ENCODE measurements at places on chromosomes 4 and X. TPM values are rescaled to one million over a fixed set of nuclear protein-coding genes. Genes with fewer than 3 reads are reported as not detected.

DNA sequence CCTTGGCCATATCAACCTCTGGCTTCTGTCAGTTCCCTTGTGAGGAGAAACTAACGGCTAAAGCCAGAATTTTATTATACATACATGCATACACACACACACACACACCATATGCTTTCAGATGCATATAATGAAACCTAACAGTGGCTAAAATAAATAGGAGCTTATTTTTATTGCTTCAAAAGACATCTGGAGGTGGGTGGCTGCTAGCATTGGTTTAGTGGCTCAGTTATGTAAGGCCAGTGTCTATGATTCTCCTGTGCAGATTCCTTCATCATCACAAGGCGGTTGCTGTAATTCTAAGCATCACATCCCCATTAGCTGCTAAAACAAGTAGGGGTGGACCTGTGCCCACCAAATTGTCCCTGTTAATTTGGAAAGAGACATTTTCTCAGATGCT lies 110.8 kb downstream of the MAPK10 start:
- no peak for DNase-seq

GRCh38 chr4:16122308-16122711 lies 38.5 kb upstream of the PROM1 start:
- DNase-seq, result no peak

- DNase-seq, result no peak
These were observed 25.9 kb downstream of the ZNF721 start for GRCh38 chr4:472881-473569.

- no peak for DNase-seq
These were observed 300.9 kb upstream of the TACR3 start for GRCh38 chr4:104020641-104021040.

DNA sequence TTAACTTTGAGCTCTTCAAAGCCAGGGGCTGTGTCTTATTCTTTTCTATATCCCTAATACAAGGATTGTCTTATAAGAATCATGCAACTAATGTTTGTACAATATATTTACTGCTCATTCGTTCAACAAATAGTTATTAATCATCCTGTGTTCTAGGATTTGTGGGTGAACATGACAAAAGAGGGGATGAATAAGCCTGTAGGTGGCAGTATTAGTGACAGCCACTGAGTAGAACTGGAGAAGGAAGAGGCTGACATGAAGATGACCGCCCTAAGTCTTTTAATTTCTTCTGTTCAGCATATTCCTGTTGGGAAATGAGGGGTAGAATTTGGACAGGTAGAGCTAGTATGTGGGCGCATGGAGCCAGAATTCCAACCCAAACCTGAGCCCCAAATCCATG lies 11.9 kb upstream of the LINC00632 start:
- DNase-seq, result no peak

GRCh38 chr4:3679071-3679825 lies 86.9 kb upstream of the ADRA2C start:
- no peak for DNase-seq

GRCh38 chr4:11732155-11732554 lies 303.5 kb upstream of the HS3ST1 start:
- DNase-seq, result no peak

- DNase-seq, result no peak
These were observed 2.8 kb upstream of the AMTN start for GRCh38 chr4:70515367-70516250.

GRCh38 chr4:156560701-156561100 lies 410.9 kb downstream of the PDGFC start:
- DNase-seq, result no peak

DNA sequence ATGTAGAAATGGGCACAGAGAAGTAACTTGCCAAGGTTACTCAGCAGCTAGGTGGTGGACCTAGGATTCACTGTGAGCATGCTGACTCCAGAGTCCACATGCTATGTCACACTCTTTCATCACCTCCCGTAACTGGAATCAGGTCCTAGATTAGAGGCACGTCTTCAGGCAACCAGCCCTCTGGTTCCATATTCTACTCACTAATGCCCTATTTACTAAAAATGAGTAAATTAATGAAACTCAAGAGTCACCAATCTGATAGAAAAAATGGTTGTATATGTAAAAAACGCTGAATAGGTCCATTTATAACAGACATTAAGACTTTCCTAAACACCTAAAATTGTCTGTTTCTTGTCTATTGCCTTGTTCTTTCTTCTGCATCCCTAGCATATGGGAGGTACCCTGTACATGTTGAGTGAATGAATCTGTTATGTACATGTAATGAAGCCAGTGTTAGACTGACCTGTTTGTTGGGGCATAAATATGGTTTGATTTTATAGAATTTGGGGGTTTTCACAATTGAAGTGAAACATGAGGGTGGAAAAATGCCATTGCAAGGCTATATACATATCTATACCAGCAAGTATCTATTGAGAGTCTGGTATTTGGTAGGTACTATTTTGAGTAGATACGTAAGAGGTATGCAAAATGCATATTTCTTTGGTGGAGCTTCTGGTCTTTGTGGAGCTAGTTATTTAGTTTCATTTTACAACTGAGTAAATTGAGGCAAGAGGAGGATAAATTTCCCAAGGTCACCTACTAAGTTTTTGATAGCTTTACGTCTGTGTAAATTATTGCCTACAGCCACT lies 7.5 kb upstream of the RUFY3 start:
- DNase-seq, result no peak

- no peak for DNase-seq
These were observed 75.6 kb downstream of the COX18 start for GRCh38 chr4:72993876-72994275.

- no peak for DNase-seq
These were observed 12.7 kb downstream of the G3BP2 start for GRCh38 chr4:75660491-75660890.

DNA sequence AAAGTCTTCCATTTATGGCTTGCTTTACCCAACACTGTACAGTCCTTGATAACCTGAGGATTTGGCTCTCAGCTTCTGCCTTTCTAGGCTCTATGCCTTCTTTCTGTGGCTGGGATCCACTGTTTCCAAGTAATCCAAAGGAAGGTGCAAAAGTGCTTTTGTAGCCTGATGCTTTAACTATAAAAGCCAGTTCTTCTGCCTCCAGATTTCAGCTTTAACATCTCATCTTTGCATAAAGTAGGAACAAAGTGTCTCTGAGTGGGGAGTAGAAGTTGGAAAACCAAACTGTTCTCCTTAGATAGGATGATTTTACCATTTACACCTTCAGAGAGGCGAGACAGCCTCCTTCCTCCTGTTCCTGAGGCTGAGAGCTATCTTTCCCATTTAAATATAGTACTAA lies 11.1 kb upstream of the SEC24D start:
- no peak for DNase-seq

DNA sequence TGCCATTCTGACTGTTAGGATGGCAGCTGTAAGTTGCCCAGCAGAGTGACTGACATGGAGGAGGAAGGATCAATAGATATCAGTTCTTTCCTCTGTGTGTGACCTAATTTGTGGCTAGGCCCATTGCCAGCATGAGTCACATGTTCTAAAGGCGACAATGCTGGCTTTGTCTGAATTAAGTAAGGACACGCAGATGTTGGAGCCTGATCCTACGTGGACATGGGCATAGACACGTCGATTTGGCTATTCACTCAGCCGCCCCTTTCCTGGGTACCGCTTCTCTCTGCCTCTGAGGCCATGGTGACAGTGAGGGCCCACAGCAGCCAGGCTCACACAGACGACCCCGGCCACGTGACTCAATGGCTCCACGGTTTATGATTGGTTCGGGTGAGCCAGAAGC lies 16.3 kb downstream of the PROM1 start:
- no peak for DNase-seq

DNA sequence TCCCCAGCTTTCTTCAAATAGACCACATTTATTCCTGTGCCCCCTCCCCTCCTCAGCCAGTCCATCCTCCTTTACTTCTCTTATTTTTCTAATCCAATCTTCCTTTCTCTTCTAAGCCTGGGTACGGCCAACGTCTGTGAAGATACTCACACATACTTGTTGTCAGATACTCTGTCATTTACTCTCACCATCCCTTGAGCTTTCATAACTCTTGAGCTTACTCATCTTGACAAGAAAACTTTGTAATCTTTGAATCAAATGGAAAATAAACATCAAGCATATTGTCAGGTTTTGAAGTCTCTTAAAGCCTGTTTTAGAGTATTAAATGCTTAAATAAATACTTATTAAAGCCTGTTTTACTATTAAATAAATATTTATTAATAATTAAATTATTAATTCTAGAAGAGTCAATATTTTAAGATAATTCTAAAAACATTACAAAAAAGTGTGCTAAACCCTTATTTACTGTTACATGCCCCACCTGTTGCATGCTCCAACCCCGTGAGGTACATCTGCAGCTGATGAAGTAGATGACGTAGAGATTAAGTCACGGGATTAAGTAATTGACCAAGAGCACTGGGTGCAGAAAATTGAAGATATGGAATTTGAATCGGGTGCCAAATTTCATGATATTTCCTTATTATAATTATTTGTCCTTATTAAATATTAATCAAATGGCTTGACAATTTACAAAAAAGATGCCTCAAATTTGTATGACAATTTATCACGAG lies 1.5 kb upstream of the TRIML2 start:
- DNase-seq, result no peak

DNA sequence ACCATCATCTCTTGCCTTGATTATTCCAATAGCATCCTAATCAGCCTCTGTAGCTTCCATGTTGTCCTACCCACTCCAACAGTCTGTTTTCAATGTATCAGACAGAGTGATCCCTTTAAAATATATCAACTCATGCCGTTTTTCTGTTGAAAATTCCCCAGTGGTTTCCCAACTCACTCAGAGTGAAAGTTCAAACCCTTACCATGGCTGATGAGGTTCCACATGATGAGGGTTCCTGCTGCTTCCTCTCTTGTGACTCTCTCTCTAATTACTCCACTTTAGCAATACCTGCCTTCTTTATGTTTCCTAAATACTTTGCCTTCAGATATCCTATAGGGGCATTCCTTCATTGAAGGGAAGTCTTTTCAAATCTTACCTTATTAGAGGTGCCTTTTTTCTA lies 334.7 kb downstream of the PPP1R2C start:
- DNase-seq, result peak; percentile 8

- DNase-seq, result no peak
These were observed 607.9 kb downstream of the GLUD2 start for GRCh38 chrX:121655276-121655675.

DNA sequence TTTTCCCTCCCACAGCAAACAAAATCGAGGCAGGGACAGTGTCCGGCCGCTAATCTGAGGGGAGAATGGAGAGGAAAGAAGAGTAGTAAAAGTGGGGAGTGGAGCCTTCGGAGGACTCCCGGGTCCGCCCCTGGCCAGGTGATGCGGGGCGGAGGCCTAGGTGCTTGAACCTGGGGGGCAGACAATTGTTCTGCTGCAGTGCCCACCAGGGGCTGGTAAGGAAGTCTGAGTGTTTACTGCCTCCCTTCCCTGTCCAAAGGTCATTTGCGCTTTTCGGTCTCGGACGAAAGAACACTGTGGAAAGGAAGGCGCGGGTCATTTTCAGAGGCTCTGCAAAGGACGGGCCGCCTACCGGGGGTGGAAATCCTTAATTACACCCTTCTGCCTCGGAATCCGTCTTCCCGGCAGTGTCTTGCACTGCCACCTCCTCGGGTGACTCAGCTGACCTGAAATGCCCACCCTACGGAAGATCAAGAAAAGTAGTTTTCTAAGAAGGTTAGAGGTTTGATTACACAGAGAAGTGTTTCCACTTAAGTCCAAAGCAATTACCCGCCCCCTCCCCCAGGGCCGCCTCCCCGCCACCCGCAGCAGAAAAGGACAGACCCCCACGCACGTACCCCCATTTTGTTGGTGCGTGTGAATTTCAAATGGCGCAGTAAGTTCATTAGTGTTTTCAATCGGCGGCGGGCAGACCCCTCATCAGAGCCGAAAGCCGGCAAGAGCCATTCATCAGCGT lies 99.9 kb upstream of the TENM3 start:
- DNase-seq, result no peak

DDIT4L gene
- 0.08 TPM for total RNA-seq

TMEM154 gene
- total RNA-seq, result 42.3 TPM

FATE1 gene
- total RNA-seq, result not detected

LRCH2 gene
- 0.03 TPM for total RNA-seq

WDR17 gene
- 2.0 TPM for total RNA-seq

ELMOD2 gene
- total RNA-seq, result 14.4 TPM

MAGEE1 gene
- 4.4 TPM for total RNA-seq

GPR78 gene
- total RNA-seq, result not detected

PROM1 gene
- not detected for total RNA-seq

PABPC1L2A gene
- not detected for total RNA-seq

CCDC110 gene
- 1.3 TPM for total RNA-seq

DSPP gene
- total RNA-seq, result not detected

REPS2 gene
- 6.6 TPM for total RNA-seq

PITX2 gene
- total RNA-seq, result not detected

DRD5 gene
- not detected for total RNA-seq

All from GM12878 (cell line).